ENCODE measurements at places on chromosomes 1 and 21. TPM values are rescaled to one million over a fixed set of nuclear protein-coding genes. Genes with fewer than 3 reads are reported as not detected.

ZCCHC17 gene
- total RNA-seq, result 59.1 TPM

SHISAL2A gene
- 0.69 TPM for total RNA-seq

TMEM200B gene
- 1.8 TPM for total RNA-seq

INKA2 gene
- 7.8 TPM for total RNA-seq
